GM19239 (cell line): ENCODE measurements at places on chromosomes 1 and 21.

DNA sequence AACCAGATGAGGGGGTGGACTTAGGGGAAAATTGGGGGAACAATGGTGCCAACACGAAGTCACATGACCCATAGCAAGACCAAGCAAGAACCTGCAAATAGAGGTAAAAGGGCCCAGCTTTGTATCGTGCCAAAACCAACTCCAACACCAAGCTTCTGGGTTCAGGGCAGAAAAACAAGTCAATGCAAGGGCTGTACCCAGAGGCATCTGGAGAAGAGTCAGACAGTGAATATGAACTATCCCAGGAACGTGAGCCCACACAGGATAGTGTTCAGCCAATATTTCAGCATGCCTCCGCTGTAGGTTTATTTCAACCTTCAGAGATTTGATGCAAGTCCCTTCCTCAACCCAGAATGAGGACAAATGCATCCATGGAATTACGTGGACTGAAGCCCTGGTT, 15.0 kb upstream of the ZMYM6 start:
- no peak for DNase-seq

- no peak for DNase-seq
Observed at GRCh38 chr1:152933196-152933595, 13.8 kb upstream of the SPRR5 start.

- no peak for DNase-seq
Observed at GRCh38 chr1:41813755-41814745, 104.7 kb downstream of the HIVEP3 start.

GRCh38 chr21:16353764-16354163, 624.0 kb downstream of the USP25 start:
- DNase-seq, result no peak

DNA sequence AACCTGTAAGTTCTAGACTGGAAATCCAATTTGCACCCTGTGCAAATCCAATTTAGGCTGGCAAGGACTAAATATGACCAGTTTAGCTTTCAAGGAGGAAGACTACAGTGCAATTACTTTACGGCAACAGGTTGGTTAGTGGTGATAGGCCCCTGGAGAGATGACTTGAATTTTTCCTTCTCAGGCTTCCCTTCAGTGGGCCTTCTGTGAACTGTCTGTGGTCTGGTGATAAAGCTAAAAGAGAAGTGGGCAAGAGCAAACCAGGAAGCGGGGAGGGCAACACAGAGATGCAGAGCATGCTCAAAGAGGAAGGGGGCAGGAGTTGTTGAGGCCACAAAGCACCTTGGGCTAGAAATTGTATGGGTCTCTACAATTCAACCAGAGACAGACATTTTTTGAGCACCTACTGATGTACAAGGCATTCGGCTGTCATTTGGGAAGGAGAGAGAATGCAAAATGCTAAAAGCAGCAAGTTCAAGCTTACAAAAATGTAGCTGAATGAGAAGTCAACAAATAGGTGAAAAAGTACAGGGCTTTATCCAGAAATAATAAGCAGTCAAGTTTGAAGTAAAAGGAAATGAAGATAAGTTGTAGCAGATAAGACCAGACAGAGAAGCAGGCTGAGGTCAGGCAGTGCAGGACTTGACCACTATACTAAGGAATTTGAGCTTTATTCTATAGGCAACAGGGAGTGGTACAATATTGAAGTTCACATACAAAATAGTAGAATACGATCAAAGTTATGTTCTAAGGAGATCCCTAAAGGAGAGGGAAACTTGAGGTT, 23.9 kb downstream of the INPP5B start:
- DNase-seq, result no peak

GRCh38 chr1:68916221-68916902, 419.5 kb upstream of the DEPDC1 start:
- no peak for DNase-seq

DNA sequence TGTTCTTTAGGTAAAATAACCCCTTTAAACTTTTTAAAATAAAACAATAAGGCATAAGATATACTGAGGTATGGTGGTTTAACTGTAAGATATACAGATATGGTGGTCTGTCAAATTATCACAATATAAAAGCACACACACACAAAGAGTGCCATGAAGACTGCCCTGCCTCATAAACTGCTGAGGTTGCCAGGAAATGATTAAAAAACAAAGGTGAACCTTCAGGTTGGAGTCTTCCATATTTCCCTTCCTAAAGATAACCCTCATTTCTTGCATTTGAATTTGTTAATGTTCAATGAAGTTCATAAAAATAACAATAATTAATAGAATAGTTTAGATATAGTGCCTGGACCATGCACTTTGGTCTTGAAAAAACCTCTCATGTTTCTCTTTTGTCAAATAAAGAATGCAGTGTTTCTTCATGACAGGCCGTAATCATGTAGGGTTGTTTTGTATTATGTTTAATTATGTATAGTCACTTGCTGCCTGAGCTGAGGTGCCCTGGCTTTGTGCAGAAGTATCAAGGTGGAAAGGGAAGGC, 123.6 kb upstream of the B3GALT2 start:
- no peak for DNase-seq

DNA sequence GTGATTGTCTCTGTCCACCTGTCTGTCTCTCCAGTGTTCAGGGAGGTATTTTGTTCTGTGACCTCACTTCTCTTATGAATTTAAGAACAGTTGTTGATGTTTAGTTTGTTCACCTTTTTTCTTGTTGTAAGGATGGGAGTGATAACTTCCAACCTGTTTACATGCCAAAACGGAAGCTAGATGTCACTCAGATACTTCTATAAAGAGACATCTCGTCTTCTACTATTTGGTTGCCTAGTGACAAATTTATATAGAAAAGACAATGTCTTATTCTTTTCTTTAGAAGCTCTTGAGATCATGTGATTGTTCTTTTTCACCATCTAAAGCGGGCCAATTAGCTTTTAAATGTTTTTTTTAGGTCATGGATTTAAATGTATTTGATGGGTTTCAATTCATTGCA, 33.8 kb downstream of the PRSS38 start:
- no peak for DNase-seq

DNA sequence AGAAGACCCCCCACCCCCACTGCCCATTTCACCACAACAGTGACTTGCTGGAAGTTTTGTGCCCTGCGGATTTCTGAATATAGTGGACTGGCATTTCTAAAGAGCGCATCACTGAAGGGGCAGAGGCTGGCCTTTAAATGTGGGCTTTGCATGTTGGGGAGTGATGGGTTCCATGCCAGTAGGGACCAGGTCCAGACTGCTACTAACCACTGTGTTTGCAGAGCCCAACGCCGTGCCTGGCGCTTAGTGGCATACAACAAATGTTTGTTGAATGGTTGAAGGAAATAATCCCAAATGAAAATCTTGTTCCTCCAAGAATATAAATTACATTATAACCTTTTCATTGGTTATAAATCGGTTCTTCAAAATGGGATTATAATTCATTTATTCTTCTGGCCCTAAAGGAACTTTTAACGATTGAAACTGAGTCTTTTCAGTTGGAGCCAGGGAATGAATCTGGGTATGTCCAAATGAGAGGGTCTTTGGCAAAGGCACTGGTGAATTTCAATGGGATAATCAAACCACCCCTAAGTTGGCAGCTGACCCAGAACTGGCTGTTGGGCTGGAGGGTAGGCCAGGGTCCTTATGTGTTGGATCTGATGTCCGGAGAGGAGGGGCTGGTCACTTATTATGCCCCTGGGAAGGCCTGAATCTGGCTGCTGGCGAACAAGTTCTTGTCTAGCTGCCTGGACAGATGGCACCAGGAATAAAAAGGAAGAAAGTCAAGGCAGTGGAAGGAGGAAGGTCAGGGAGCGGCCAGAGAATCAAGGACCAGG, 13.8 kb upstream of the SDHB start:
- DNase-seq, result no peak

GRCh38 chr1:205189131-205189530, 22.4 kb downstream of the DSTYK start:
- no peak for DNase-seq

DNA sequence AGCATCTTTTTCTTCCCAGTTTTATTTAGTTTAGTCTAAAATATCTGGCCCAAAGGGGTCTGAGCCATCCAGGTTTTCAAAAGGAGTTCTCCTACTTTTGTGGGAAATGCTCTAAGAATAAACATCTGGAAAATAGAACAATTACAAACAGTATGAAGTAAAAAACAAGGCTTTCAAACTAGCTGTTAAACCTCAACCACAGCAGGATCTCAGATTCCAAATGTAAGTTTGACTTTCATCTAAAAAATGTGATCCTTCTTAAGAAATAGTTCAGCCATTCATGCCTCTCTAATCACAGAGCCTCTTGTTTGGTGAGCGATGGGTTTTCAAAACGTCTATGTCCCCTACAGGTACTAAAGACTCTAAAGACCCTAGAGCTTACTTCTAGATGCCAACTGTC, 413.5 kb downstream of the DUSP10 start:
- DNase-seq, result no peak

DNA sequence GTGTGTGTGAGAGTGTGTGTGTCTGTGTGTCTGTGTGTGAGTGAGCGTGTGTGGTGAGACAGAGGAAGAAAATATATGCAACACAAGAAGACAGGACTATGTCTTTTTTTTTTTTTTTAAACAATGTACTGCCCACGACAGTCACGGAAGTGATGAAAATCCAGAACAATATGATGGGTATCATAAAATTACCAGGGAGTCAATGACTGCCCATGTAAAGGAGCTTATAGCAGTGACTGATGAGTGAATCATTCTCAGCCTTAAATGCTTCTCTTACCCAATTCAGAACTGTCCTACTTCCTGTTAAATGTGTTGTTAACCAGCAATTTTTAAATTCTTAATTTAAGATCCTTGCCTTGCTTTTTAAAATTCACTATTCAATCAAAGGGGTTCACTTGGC, 46.6 kb downstream of the RGS7 start:
- no peak for DNase-seq

- DNase-seq, result no peak
Observed at GRCh38 chr1:209411491-209411929, 172.0 kb upstream of the CAMK1G start.

GRCh38 chr21:44301961-44302406, 2.1 kb downstream of the PFKL start:
- no peak for DNase-seq
